Stimulated activated CD8-positive, alpha-beta memory T cell treated with anti-CD3 and anti-CD28 coated beads, Interleukin-4, amount 100 ng/mL, for 1 hour (primary cell): ENCODE measurements at places on chromosomes 5 and 9.

DNA sequence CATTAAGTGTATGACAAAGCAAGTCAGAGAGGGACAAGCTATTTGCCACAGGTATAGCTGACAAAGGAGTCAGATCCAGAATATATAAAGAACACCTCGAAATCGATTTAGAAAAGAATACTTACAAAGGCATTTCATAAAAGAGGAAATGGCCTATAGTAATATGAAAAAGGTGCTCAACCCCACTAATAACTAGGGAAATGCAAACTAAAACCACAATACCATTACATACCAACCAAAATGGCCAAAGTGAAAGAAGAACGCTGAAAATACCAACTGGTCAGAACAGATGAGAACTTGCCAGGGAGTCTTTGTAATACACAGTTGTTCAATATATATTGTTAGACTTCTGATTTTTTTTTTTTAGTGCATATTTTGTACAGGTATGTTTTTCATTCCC lies 152.9 kb downstream of the CDC42SE2 start:
- DNase-seq = no peak

DNA sequence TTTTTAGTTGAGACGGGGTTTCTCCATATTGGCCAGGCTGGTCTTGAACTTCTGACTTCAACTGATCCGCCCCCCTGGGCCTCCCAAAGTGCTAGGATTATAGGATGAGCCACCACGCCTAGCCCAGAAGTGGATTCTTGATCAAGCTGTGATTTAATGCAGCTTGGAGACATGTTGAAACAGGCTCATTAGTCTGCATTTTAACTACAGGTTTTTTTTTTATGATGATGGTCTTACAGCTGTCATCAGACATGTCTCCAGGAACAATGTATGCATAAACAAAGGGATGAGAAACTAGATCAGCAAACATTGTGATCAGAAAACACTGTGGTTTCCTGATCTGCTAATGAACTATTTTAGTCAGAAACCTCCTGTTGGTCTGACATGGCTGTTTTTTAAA lies 30.0 kb upstream of the PLPP1 start:
- DNase-seq = no peak

- DNase-seq = no peak
These were observed 8.4 kb upstream of the SETD9 start for GRCh38 chr5:56900858-56901578.

DNA sequence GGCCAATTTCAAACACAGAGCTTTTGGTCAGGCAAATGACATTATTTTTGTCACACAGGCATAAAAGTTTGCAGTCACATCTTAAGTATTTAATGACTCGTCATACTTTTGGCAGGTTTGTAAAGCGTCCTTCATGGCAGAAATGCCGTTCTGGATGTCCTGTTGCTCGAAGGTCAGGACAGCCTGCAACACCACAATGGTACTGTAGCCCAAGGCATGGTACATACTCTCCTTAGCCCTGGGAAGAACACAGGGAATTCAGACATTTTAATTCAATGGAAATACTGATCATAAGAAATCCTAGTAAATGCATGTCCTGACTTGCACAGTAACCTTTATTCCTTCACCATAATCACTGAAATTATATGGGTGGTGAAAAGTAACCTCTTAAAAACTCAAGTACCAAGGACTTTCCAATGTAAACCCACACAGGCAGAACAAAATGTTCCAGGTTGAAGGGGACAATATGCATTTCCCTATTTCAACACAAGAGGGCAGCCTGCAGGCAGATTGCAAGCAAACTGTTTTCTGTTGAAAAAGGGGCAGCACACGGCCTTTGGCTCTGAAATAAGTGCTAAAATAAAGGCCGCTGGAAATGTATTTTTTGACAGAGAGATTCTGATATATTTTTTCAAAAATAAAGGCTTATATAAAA lies 95.7 kb downstream of the TTC39B start:
- peak; percentile 18 for DNase-seq

- DNase-seq = no peak
These were observed 128.8 kb downstream of the NR2F1-AS1 start for GRCh38 chr5:93452255-93452654.

DNA sequence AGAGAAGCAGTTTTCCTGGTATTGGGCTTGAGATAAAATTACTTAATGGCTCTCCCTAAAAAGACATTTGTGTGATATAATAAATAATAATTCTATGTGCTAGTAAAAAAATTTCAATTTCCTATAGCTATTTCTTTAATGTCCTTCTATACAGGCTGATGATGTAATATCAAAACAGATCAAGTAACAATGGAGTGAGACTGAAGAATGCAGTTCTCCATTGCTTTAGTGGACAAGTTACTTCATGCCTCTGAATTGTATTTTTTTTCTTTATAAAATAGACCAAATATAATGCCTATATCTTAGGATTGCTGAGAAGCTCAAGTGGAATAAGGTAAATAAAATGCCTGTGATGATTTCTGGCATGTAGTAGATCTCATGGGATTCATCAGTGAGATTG lies 35.6 kb upstream of the NEURL1B start:
- no peak for DNase-seq

GRCh38 chr5:179612577-179613459 lies 10.7 kb downstream of the HNRNPH1 start:
- no peak for DNase-seq

DNA sequence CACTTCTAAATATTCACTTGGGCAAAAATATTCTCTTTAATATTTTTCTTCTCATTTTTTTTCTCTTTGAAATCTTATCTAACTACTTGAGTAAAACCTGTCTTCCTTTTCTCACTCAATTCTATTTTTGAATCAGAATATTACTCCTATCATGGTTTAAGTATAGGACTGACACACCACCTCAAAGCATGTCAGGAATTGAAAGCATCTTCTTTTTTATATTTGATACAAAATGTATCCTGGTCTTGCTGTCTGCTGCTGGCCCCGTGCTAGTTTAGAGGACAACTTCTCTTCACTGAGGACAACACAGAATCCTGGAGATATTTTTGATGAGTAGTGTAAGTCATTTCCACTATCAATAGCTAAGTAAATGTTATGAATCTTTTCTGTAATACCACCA lies 383.6 kb downstream of the GADD45G start:
- DNase-seq = no peak

- DNase-seq = no peak
These were observed 71.5 kb downstream of the MACROH2A1 start for GRCh38 chr5:135327429-135328127.

GRCh38 chr5:89546657-89547056 lies 663.7 kb upstream of the MEF2C start:
- no peak for DNase-seq

DNA sequence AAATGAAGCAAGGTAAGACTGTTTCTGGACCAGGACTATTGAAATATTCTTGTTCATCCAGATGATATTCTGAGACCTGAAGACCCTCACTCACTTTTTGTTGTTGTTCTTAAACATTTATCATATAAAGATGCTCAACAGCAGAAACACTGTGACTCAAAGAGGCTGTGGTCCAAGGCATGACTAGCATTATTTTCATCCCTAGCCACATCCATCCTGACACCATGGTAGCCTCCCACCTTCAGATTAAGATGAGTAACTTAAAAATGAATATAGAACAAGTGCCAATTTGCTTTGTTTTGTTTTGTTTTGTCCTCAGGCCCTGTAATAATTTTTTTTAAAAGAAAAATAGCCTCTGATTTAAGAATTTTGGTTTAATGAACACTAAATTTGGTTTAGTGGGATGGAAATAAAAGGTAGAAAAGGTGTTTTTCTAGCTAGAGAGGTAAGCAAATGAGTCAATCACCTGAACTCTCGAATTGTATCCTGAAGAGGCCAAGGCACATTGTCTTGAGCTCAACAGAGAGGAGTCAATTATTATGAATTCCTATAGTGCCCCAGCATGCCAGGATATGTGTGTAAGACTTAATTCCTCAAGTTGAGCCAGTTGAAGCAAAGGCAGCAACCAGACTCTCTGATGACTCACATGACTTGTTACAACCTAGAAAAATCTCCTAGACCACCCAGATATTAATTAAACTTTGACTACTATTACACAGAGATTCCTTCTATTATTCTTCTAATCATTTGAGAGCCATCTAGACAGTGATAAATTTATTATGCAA lies 380.1 kb upstream of the TUSC1 start:
- DNase-seq = no peak

DNA sequence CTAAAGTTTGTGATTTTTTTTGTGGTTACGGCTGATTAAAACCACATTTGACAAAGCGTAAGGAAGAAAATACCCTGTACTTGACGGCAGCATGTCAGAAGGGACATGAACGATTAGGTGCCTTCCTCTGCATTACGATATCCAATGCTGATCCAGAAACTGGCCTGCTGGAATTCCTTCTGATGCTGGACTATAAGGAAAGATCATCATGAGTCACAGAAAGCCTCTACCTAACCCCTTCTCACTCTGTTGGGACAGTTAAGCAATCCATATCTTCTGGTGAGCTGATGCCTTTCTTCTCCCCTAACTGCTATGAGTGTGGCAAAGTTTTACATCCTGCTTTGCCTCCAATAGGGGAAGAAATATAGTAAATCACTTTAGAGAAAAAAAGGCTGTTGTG lies 78.4 kb upstream of the PAPPA start:
- no peak for DNase-seq

DNA sequence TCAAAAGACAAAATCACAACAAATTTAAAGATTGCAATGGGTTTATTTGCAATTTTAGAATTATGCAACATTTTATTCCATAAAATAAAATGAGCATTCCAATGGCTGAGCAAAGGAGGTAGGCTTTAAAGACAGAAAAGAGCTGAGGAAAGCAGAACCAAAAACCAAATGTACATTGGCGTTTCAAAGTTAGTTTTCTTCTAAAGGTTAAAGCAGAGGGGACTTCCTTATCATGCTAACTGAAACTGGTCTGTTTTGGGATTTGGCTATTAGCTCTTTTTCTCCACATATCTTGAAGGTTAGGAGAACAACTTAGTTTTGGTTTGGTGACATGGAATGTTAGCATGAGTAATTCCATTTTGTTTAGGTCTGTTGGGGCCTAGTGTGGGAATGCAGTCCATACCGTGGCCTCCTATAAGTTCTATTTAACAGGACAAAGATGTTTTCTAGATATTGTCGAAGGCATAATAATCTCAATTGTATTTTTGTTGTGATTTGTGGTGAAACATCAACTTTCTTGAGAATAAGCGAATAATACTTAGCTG lies 20.3 kb downstream of the DCP2 start:
- DNase-seq = no peak

DNA sequence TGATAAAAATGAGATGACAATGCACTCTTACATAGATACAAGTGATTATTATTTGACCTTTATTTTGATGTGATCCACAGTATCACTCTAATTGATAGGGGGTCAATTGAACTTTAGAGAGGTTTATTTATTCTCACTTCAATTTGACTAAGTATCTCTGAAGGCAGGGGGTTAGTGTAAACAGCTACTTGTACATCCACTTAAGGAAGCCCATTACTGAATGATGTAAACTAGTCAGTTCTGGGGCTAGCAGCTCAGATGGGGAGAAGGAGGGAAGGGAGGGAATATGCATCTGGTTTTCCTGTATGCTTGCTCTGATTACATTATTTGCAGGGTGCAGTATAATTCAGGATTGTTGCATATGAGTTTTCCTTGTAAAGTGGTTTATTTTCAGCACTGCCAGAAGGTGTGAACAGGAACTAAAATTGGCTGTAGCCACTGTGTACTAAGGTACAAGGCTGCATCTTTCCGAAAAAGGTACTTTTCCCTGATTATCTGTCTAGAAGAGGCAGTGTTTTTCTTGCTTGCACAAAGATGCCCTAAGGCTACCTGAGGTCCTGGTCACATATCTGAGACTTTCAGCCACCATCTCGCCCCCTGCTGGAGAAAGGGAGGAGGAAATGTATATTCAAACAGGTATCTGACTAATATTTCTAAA lies 51.2 kb downstream of the MRPS27 start:
- peak; percentile 1 for DNase-seq

- no peak for DNase-seq
These were observed 522.3 kb upstream of the ST8SIA4 start for GRCh38 chr5:101425339-101425859.

GRCh38 chr9:127395497-127396252 lies 1.3 kb upstream of the SLC2A8 start:
- DNase-seq = no peak

GRCh38 chr9:134575103-134575900 lies 66.3 kb upstream of the COL5A1 start:
- DNase-seq = no peak

GRCh38 chr5:41870627-41871048 lies 413 bp upstream of the OXCT1 start:
- DNase-seq = no peak

DNA sequence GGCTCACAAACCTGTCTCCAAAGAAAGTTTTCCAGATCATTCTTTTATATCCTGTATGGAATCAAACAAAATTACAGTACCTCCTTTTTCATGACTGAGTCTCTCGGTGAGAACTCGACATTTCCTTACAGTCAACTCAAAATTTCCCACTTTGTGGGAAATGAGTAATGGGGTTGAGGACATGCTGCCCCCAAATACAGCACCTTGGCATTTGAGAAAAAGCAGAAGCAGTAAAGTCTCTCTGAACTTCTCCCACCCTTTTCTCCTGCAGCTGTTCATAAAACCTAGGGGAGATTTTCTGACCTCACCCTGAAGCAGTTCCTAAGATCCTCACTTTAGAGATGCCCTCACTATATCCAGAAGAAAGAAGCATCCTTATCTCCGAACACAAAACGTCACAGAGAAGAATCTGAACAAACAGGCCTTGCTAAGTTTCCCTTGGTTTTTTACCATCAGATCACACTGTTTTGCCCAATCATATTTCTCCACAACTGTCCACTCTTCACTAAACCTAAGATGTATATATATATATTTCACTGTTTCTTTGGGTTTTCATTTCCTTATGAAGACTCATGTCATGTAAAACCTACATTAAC lies 96.1 kb upstream of the APC start:
- DNase-seq = no peak

- no peak for DNase-seq
These were observed 62.0 kb downstream of the MTX3 start for GRCh38 chr5:79929095-79929494.

DNA sequence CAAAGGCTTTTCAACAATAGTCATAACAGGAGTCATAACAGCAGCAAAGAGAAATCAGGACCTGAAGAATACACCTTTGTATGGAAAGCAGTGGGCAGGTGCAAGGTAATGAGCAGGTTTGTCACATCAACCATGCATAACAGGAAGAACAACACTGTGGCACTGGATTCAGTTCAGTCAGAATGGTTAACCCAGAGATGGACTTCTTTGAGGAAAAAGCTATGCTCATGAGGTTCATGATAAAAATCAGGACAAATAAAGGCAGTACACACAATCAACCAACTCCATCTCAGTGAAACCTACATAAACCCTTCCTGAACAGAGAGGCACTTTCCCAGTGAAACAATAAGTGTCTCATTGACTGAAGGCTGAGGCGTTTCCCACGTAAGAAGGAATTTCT lies 27.0 kb downstream of the ABITRAM start:
- no peak for DNase-seq

GRCh38 chr9:14190240-14190639 lies 123.7 kb downstream of the NFIB start:
- DNase-seq = no peak

GRCh38 chr5:140118302-140118936 lies 4.5 kb downstream of the PURA start:
- no peak for DNase-seq

GRCh38 chr9:91117959-91118703 lies 243.6 kb downstream of the AUH start:
- no peak for DNase-seq

- DNase-seq = no peak
These were observed 65.8 kb downstream of the SHB start for GRCh38 chr9:38003230-38003629.
